B cell (primary cell): ENCODE measurements at places on chromosomes 5 and 9. TPM values are rescaled to one million over a fixed set of nuclear protein-coding genes. Genes with fewer than 3 reads are reported as not detected.

The SLC25A2 gene
- 3.4 and 3.6 TPM in 2 replicates for total RNA-seq

The SLC36A2 gene
- not detected in 2 replicates for total RNA-seq

The ENTPD8 gene
- not detected in 2 replicates for total RNA-seq

The FAF2 gene
- 35.1 and 41.3 TPM in 2 replicates for total RNA-seq

The ZFYVE16 gene
- 38.3 and 44.4 TPM in 2 replicates for total RNA-seq

The CDC26 gene
- total RNA-seq: 28.9 and 32.9 TPM in 2 replicates

- no peaks in the 10 kb centered on the region for H3K4me1 ChIP-seq
- no peaks in the 10 kb centered on the region for H3K27me3 ChIP-seq
- H3K4me3 ChIP-seq: no peak overlapping the region
- no peak for DNase-seq
- H3K36me3 ChIP-seq: no peaks in the 10 kb centered on the region
These were observed 122.8 kb downstream of the ARHGEF28 start for GRCh38 chr5:73748510-73749400.

DNA sequence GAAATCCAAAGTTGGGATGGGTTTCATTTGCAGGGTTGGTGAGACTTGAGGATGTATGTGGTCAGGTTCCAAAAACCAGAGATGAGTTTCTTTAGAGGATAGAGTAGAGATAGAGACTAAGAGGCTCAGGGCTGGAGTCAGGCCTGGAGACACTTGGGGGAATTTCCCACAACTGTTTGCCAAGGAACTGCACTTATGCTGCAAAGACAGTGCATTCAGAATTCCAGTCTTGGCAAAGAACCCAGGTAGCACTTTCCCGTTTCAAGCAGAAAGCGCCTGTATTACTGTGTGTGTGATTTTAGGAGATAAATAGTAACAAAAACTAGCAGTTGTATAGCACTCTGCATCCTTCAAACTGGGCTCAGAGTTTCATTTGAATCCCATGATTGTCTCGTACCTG lies 55.4 kb downstream of the SNCAIP start:
- no peak overlapping the region for H3K4me3 ChIP-seq
- no peaks in the 10 kb centered on the region for H3K36me3 ChIP-seq
- no peaks in the 10 kb centered on the region for H3K27me3 ChIP-seq
- no peak overlapping the region for H3K27ac ChIP-seq

DNA sequence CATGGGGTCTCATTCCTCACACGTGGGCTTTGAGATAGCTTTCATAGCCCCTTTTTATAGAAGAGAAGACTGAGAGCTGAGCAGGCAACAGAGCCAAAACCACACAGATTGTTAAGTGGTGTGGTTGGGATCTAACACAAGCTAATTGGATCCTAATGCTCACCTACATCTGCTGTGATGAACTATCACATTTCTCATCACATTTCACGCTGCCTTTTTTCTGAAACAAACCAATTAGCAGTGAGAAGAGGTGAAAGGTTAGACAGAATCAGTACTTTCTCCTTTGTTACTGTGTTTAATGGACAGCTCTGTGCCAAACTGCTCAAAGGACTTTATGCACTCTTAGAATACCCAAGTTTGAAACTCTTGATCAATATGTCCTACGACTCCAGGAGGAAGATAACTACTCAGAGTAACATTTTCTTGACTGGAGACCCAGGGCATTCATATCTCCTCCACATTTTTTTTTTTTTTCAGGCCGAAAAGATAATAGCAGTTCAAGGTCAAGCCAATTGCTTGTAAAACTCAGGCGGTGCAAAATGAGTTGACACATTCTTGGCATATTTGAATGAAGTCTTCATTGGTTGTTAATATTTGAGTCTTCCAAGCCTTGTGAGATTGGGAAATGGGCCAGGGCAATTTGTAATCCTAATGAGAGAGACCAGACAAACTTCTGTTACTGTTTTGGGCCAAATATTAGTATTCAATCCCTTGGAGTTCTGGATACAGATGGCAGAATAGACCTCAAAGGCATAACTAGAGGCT lies 138.4 kb downstream of the KCTD16 start:
- no peak overlapping the region for H3K4me3 ChIP-seq
- no peak overlapping the region for H3K27ac ChIP-seq
- no peak for DNase-seq
- no peaks in the 10 kb centered on the region for H3K4me1 ChIP-seq

DNA sequence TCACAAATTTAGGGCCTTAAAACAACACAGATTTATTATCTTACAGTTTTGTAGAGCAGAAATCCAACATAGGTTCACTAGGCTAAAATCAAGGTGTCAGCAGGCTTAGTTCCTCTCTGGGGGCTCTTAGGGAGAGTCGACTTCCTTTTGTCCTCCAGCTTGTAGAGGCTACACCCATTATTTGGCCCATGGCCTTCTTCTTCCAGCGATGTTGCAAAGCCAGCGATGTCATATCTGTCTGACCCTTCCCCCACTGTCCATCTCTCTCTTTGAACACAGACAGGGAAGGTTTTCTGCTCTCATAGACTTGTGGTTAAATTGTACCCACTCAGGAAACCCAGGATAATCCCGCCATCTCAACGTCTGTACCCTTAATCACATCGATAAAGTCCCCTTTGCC lies 60.3 kb upstream of the SHB start:
- no peaks in the 10 kb centered on the region for H3K4me1 ChIP-seq
- no peaks in the 10 kb centered on the region for H3K36me3 ChIP-seq
- no peak overlapping the region for H3K4me3 ChIP-seq
- H3K27me3 ChIP-seq: no peaks in the 10 kb centered on the region
- no peak overlapping the region for H3K27ac ChIP-seq

DNA sequence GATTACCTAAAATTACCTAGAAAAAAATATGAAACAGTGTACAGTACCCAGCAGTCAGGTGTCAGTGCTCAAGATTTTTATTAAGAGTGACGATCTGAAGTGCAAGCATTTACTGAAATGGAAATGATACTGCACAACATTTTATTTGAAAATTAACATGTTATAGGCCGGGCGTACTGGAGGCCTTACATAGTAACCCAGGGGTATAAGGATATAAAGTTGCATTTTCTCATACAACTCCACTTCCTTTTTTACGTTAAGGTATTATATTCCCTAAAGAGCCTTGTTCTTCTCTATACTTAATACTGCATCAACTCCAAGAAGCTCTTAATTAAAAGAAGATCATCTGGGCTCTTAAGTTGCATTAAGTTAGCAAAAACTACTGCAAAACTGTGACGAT lies 3.3 kb downstream of the MAT2B start:
- H3K4me1 ChIP-seq: peaks cover 57% of the 10 kb centered on the region
- H3K27me3 ChIP-seq: no peaks in the 10 kb centered on the region
- H3K4me3 ChIP-seq: peak overlapping the region; percentile 20
- H3K27ac ChIP-seq: peak overlapping the region; percentile 93
- DNase-seq: no peak

- no peaks in the 10 kb centered on the region for H3K27me3 ChIP-seq
- no peak overlapping the region for H3K27ac ChIP-seq
- peaks cover 24% of the 10 kb centered on the region for H3K36me3 ChIP-seq
- DNase-seq: no peak
- no peak overlapping the region for H3K4me3 ChIP-seq
These were observed 93.3 kb downstream of the PARP8 start for GRCh38 chr5:50759526-50760270.

DNA sequence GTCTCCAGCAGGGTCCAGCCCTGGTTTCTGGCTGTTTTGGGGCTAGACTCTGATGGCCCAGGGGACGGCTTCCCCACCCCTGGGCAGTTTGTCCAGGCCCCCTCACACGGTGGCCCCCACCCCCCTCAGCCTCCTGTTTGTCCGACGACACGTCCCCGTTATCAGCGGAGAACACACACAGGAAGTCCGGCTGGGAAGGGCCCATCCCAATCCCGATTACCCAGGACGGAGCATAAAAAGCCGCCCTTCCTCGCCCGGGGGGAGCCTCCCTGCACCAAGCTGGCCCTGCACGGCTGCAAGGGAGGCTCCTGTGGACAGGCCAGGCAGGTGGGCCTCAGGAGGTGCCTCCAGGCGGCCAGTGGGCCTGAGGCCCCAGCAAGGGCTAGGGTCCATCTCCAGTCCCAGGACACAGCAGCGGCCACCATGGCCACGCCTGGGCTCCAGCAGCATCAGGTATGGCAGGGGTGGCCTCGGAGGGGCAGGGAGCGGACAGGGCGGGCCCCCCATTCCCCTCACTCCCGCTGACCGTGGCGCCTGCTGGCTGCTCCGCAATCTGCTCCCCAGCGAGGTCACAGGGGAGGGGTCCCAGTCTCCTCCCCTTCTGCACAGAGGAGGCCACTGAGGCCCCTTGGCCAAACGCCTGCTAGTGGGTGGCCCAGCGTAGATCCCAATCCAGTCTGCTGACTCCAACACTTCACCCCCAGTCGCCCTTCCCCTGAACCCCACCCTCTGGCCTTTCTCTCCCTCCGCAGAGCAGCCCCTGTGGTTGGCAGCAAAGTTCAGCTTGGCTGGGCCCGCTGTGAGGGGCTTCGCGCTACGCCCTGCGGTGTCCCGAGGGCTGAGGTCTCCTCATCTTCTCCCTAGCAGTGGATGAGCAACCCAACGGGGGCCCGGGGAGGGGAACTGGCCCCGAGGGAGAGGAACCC lies at the start of gene EGFL7:
Gene EGFL7 (plus strand): TSS at position 261 of the 926 bp plus-strand sequence. CDS start 5,367 bp downstream, outside the sequence.
- peaks cover 16% of the 10 kb centered on the region for H3K27me3 ChIP-seq
- H3K4me1 ChIP-seq: peaks cover 23% of the 10 kb centered on the region
- no peak within 1 kb of the TSS for H3K27ac ChIP-seq
- H3K36me3 ChIP-seq: no peaks in the 10 kb centered on the region
- no peak for DNase-seq
- no peak within 1 kb of the TSS for H3K4me3 ChIP-seq

GRCh38 chr9:95732802-95733688 lies 142.4 kb upstream of the ERCC6L2 start:
- H3K36me3 ChIP-seq: no peaks in the 10 kb centered on the region
- DNase-seq: no peak
- peaks cover 3% of the 10 kb centered on the region for H3K27me3 ChIP-seq
- no peak overlapping the region for H3K27ac ChIP-seq

DNA sequence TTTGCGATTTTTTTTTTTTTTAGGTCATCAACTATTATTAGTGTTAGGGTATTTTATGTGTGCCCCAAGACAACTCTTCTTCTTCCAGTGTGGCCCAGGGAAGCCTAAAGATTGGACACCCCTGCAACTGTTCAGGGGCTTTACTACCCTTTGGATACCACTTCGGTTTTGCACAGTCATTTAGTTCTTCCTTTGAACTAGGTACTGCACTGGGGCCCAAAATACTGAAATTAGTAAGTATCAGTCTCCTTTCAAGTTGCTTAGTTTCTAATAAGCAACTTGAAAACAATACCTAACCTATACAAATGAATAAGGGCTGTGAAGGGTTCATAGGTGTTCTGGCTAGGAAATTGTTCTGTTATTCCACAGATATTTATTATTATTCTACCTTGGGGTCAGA lies 45.3 kb downstream of the CWC27 start:
- no peak for DNase-seq
- H3K27ac ChIP-seq: no peak overlapping the region
- H3K4me3 ChIP-seq: no peak overlapping the region
- no peaks in the 10 kb centered on the region for H3K27me3 ChIP-seq

GRCh38 chr5:44538797-44539601 lies 149.8 kb upstream of the FGF10 start:
- H3K27ac ChIP-seq: no peak overlapping the region
- H3K27me3 ChIP-seq: no peaks in the 10 kb centered on the region
- H3K4me3 ChIP-seq: no peak overlapping the region
- DNase-seq: no peak
- no peaks in the 10 kb centered on the region for H3K4me1 ChIP-seq
- H3K36me3 ChIP-seq: no peaks in the 10 kb centered on the region

GRCh38 chr9:26266146-26266793 lies 588.0 kb upstream of the TUSC1 start:
- H3K36me3 ChIP-seq: no peaks in the 10 kb centered on the region
- H3K27me3 ChIP-seq: no peaks in the 10 kb centered on the region
- DNase-seq: no peak
- H3K27ac ChIP-seq: no peak overlapping the region

- peaks cover 17% of the 10 kb centered on the region for H3K27me3 ChIP-seq
- no peak overlapping the region for H3K4me3 ChIP-seq
- no peaks in the 10 kb centered on the region for H3K36me3 ChIP-seq
- no peak for DNase-seq
- no peak overlapping the region for H3K27ac ChIP-seq
These were observed 9.2 kb downstream of the DCANP1 start for GRCh38 chr5:135437796-135438560.

DNA sequence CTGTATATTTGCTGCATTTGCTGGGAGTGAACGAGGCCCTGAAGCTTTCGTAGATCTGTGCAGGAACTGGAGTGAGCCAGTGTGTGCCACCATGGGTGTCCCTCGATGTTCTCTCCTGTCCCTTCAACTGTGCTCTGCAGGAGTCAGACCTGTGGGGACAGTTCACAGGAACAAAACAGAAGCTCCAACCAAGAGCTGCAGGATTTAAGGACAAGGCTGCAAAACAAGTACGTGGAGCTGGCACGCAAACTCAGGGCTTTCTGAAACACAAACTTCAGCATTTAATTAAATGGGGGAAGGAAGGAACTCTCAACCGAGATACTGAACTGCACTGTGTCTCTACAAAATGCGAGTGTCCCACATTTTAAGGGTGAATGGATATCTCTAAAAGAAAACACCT lies 24.2 kb downstream of the BASP1 start:
- H3K27me3 ChIP-seq: no peaks in the 10 kb centered on the region
- peaks cover 27% of the 10 kb centered on the region for H3K4me1 ChIP-seq
- peaks cover 5% of the 10 kb centered on the region for H3K36me3 ChIP-seq
- no peak overlapping the region for H3K4me3 ChIP-seq
- H3K27ac ChIP-seq: no peak overlapping the region

GRCh38 chr9:134321946-134322741 lies 4.1 kb upstream of the RXRA start:
- H3K27ac ChIP-seq: no peak overlapping the region
- no peaks in the 10 kb centered on the region for H3K36me3 ChIP-seq
- H3K27me3 ChIP-seq: no peaks in the 10 kb centered on the region
- no peak overlapping the region for H3K4me3 ChIP-seq

GRCh38 chr9:13459071-13459470 lies 179.6 kb upstream of the MPDZ start:
- H3K27me3 ChIP-seq: no peaks in the 10 kb centered on the region
- H3K36me3 ChIP-seq: no peaks in the 10 kb centered on the region
- no peak for DNase-seq
- no peaks in the 10 kb centered on the region for H3K4me1 ChIP-seq

- peak overlapping the region; percentile 70 for H3K27ac ChIP-seq
- DNase-seq: peak; percentile 66
- H3K4me1 ChIP-seq: peaks cover 36% of the 10 kb centered on the region
- no peaks in the 10 kb centered on the region for H3K36me3 ChIP-seq
- no peak overlapping the region for H3K4me3 ChIP-seq
These were observed 3.6 kb upstream of the CPEB4 start for GRCh38 chr5:173884402-173885053.
